ENCODE measurements at places on chromosomes 12 and 14. TPM values are rescaled to one million over a fixed set of nuclear protein-coding genes. Genes with fewer than 3 reads are reported as not detected.

The DPY19L2 gene
- total RNA-seq: not detected

The MED6 gene
- 55.5 TPM for total RNA-seq

The KRT83 gene
- not detected for total RNA-seq

The OR6C2 gene
- total RNA-seq: not detected

The NRL gene
- 2.3 TPM for total RNA-seq

The MGP gene
- total RNA-seq: not detected

The B4GALNT1 gene
- 4.2 TPM for total RNA-seq

The TRHDE gene
- not detected for total RNA-seq

- no peak overlapping the region for H3K4me3 ChIP-seq
- H3K4me1 ChIP-seq: no peaks in the 10 kb centered on the region
- H3K27ac ChIP-seq: no peak overlapping the region
- no peaks in the 10 kb centered on the region for H3K36me3 ChIP-seq
These were observed 234.9 kb downstream of the SUDS3 start for GRCh38 chr12:118611295-118611694.

DNA sequence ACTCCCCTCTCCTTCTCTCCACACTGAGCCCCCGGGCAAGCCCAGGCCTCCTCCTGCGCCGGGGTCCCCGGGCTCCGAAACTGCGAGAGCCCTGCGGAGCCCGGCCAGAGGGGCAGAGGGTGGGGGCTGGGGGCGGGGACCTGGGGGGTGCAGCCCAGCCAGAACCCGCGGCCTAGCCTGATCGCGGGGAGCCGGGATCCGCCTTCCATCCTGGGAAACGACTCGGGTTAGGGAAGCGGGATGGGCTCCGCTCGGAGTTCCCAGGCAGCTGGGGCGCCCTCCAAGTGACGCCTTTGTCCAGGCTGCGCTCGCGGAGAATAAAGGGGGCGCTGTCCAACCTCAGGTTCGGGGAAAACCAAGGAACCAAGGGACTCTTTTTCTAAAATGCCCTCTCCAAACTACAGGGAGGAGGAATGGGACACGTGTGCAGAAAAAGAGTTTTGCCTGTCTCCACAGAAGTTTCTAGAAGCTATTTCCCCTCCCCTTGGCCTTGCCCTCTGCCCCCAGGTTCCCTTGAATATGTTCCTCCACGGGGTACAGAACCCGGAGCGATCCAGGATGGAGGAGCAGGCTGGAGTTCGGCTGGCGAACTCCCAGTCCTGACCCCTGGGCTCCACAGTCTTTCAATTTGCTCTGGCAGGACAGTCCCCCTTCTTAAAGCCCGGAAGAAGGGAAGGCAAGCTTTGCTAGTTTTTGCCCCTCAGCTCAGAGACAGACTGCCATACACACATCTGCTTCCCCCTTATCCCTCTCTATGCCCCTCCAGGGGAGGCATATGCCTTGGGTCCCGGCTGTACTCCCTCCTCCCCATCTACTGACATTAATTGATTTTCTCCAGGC is 13.9 kb downstream of the NKX2-1 start:
- no peaks in the 10 kb centered on the region for H3K27me3 ChIP-seq
- H3K4me1 ChIP-seq: no peaks in the 10 kb centered on the region
- no peak overlapping the region for H3K27ac ChIP-seq
- DNase-seq: no peak

- H3K4me1 ChIP-seq: no peaks in the 10 kb centered on the region
- no peak overlapping the region for H3K27ac ChIP-seq
- H3K27me3 ChIP-seq: no peaks in the 10 kb centered on the region
- no peak overlapping the region for H3K4me3 ChIP-seq
- H3K36me3 ChIP-seq: no peaks in the 10 kb centered on the region
These were observed 98.2 kb downstream of the SNAPC1 start for GRCh38 chr14:61860294-61860918.

- peaks cover 29% of the 10 kb centered on the region for H3K4me1 ChIP-seq
- H3K4me3 ChIP-seq: no peak overlapping the region
- DNase-seq: peak; percentile 38
- H3K27ac ChIP-seq: peak overlapping the region; percentile 38
- H3K27me3 ChIP-seq: no peaks in the 10 kb centered on the region
- H3K36me3 ChIP-seq: no peaks in the 10 kb centered on the region
These were observed 59.1 kb downstream of the DCAF5 start for GRCh38 chr14:69093631-69094421.

- H3K27me3 ChIP-seq: no peaks in the 10 kb centered on the region
- no peaks in the 10 kb centered on the region for H3K36me3 ChIP-seq
- DNase-seq: no peak
- H3K4me1 ChIP-seq: peaks cover 26% of the 10 kb centered on the region
- peak overlapping the region; percentile 4 for H3K27ac ChIP-seq
These were observed 89.2 kb downstream of the ARF6 start for GRCh38 chr14:49982082-49982481.

GRCh38 chr14:74829251-74829650 is 46.7 kb downstream of the PROX2 start:
- no peak for DNase-seq
- H3K4me1 ChIP-seq: no peaks in the 10 kb centered on the region
- H3K27me3 ChIP-seq: no peaks in the 10 kb centered on the region
- H3K27ac ChIP-seq: no peak overlapping the region

DNA sequence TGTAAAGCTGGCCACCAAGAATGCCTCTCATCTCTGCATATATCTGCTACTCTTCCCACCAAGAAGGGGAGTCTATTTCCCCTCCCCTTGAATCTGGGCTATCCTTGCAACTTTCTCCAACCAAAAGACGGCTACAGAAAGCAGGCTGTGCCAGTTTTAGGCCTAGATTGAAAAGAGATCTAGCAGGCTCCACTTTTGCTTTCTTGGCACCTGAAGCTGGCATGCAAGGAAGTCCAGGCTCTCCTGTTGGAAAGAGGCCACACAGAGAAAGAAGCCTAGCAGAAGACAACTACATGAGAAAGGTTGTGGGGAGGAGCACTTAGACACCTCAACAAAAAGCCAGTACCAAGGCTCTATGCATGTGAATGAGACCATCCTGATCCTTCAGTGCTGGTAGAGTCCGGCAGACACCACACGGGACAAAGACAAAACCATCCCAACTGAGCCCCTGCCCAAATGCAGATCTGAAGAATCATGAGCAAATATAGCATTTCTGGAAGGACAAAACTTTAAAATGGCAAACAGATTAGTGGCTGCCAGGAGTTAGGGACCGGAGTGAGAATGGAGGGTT is 68.0 kb downstream of the SPPL3 start:
- no peak overlapping the region for H3K27ac ChIP-seq
- DNase-seq: no peak
- H3K4me3 ChIP-seq: no peak overlapping the region

- H3K27ac ChIP-seq: peak overlapping the region; percentile 83
- H3K36me3 ChIP-seq: no peaks in the 10 kb centered on the region
- no peaks in the 10 kb centered on the region for H3K27me3 ChIP-seq
- no peak overlapping the region for H3K4me3 ChIP-seq
- peak; percentile 72 for DNase-seq
These were observed 3.2 kb upstream of the VDR start for GRCh38 chr12:47907851-47908454.

Measured in Caco-2 (cell line).